ENCODE measurements at places on chromosomes 4 and X.

DNA sequence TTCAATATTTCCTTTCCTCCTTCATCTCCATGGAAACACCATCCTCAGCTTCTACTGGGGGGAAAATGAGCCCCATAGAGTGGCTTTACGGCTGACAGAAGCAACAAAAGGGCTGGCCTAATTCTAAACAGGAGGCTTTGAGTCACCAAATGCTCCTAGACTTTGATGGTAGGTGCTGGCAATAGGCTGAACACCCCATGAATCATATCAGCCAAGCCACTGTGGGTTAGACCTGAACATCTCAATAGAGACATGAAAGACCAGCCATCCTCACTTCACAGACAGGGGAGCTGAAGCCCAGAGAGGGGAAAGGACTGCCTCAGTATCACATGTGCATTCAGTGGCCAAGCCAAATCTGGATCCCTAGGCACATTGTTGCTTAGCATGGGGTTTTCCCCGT, 107.6 kb downstream of the AMER1 start:
- no peak for DNase-seq

DNA sequence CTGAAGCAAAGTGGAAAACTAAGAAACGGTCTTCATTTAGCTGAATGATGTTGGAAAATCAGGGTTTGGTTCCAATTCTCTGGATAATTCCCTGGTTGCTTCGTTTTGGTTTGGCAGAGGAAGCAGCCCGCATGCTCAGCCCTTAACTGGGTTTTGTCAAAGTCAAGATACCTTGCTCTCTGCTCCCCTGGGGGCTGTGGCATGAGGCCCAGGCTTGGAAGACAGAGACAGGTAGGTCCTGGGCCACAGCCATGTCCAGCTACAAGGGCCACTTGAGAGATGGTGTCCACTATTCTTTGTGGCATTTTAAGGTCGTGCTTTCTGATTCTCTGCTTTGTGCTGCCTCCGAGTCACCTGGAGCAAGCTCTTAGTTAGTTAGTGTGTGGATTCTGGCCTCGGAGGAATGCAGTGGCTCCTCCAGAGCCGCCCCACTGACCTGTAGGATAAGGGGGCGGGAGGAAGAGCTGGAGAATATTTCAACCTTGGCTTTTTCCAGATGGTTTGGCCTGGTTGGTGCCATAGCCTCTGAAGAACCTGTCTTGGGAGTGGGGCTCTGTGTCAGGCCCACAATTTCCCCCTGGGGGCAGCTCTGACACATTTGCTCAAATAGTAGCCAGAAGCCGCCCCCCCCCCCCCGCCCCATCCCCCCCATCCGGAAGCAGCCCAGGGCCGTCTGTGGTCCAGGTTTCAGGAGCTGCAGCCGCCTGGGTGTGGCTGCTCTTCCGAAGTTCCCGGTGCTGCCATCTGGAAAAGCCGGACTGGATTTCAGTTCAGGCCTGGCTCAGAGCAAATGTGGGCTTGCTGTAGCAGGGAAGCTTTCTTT, 147.1 kb downstream of the NHS start:
- DNase-seq = no peak

- DNase-seq = peak; percentile 14
These were observed 2.9 kb downstream of the ARHGAP4 start for GRCh38 chrX:153922932-153923857.

GRCh38 chrX:72685810-72686456, 28.2 kb downstream of the PHKA1 start:
- no peak for DNase-seq

- DNase-seq = no peak
These were observed 233.5 kb downstream of the ARHGAP24 start for GRCh38 chr4:85708468-85708867.

DNA sequence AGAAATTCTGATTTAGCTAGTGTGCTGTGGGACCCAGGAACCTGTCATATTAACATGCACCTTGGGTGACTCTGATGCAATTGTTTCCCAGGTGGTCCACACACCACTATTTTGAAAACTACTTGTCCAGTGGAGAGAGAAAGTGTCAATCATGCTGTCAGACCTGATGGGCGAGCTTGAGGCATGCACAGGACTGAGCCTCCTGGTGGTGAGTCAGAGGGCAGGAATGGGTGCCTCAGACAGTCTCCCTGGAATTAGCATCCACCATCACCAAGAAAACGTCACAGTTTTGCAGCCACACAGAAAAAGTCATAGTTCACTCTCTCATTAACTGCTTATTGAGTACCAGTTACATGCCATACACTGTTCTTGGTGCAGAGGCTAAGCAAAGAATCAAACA, 181.8 kb upstream of the MAOA start:
- no peak for DNase-seq

DNA sequence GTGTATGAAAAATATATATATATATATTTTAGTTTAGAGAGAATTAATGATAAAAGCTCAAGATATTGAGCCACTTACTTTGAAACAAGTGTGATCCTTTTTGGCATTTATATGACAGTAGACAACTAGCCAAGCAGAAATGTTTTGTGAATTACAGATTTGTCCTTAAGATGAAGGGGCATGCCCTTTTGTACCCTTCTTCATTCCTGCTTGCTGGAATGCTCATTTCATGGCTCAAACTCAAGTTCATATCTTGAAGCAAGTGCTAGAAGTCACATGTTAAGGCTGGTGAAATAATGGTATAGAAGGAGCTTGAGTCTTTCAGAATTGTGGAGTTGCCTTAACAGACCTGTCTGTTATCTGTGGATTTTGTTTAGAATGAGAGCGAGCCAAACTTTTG, 203.0 kb downstream of the BMPR1B start:
- no peak for DNase-seq

DNA sequence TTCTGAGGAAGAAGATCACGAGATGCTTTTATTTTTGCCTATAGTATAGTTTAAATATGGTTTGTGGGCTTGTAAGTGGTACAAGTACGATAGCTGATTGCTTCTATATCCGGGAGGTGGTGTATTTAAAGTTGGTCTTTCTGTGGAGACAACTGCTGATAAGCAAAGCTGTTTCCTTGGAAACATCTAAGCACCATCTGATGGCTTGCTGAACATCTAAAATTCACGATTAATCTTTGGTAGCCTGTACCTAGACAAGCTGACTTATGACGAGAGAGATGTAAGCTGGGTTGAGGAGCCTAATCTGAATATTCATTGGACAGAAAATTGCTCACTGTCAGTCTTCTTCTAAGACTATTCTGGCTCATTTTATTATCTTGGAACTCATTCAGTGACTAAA, 74.6 kb upstream of the NWD2 start:
- no peak for DNase-seq

DNA sequence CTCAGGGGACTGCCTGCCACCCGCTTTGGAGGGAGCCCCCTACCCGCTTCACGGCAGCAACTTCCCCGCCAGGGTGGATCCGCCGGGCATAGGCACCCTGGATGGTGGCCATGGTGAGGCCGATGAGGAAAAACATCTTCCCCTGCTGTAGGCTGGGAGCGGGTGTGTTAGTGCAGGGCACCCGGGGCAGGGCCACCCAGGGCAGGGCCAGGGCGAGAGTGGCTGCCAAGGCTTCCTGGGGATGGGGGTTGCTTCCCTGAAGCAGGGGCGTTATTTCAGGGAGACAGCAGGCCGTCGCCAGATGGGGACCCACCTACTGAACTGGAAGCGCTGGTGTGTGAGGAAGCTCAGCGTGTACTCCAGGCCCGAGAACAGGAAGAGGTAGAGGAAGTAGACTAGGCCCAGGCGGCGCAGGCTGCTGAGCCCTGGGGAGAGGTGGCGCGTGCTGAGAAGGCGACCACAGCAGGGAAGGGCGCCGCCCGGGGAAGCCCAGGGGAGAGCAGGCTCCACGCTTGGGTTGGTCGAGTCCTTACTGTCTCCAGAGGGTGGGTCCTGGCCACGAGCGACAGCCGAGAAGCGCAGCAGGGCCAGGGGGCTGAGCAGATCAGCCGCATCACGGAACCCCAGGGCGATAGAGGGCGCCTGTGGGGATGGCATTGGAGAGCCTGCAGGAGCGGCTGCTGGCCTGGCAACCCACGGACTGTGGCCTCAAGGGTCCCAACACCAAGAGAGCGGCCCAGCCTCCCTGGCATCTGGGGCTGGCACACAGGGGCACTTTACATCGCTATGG, 31.5 kb downstream of the NOP14 start:
- no peak for DNase-seq

- no peak for DNase-seq
These were observed 45.5 kb upstream of the CYP2U1 start for GRCh38 chr4:107885865-107886264.

DNA sequence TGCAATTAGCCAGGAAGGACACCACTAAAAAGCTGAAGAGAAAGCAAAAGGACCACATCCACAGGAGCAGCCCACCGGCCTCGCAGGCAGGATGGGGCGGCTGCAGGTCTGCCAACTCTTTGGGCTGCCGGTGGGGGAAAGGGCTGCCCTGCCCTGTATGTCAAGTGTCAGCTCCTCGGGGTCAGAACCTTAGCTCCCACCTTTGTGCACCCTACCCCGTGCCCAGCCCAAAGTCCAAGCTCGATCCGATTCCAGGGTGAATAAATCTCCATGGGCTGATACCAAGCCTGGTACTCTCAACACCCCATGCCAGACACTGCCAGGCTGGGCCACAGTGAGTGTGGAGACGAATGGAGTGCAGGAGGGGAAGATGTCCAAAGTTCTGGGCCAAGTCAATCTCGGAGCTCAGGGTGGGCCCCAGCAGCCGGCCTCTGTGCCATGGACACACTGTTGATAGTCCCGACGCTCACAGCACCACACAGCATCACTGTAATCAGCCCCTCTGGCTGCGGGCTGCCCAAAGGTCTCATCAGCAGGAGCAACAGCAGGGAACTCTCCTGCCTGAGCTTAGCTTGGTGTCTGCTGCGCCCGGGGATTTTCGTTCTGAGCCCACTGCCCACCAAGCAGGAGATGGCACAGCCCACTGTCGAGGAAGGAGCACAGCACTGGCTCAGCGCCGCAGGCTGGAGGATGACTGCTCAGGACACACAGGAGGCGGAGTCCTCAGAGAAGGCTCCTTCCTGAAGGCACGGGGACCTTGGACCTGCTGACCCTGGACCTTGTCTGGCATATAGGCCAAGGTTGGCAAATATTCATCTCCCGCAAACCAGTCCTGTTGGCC, 84.4 kb downstream of the JAKMIP1 start:
- no peak for DNase-seq

DNA sequence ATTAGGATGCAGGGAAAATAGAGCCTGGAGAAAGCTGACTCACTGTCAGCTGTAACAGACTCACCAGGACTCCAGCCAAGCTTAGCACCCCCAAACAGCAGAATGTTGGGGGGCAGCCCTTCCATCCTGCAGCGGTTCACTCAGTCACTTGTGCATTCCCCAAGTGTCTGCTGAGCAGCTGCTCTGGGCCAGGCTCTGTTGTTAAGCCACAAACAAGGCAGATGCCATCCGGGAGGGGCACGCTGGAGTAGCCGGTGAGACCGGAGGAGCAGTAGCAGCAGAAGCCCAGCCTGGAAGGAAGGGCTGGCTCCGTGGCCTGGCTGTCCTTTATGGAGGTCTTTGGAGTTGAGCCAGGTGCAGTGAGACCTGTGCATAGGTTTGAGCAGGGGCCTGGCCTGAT, 22.0 kb downstream of the CCNQ start:
- no peak for DNase-seq

DNA sequence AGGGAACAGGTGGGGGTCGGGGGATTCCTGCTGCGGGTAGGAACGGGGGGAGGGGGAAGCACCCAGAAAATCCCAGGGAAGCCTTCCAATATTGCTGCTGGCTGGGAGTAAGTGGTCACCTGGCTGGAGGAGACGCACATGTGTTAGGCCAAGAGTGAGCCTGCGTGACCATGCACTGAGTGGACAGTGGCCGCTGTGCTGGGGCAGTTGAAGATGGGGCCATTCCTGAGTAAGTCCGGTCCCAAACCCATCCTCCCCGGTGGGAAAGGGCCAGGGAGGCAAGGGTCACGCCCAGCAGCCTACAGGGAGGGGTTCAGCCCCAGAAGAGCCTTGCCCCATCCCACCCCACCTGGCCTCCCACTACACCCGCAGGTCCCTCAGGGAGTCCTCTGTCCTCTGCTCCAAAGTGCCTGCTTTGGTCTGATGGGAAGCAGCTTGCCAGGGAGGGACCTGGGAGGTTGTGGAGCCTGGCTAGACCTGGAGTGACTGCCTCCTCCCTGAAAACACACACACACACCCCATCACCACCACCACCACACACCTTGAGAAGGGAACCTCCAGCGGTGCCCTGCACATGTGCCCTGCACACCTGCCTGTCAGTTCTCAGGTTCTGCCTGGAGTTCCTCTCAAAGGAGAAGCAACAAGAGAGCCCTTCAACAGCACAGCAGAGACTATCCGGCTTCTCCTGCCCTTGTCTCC, 6.1 kb downstream of the L1CAM start:
- no peak for DNase-seq

DNA sequence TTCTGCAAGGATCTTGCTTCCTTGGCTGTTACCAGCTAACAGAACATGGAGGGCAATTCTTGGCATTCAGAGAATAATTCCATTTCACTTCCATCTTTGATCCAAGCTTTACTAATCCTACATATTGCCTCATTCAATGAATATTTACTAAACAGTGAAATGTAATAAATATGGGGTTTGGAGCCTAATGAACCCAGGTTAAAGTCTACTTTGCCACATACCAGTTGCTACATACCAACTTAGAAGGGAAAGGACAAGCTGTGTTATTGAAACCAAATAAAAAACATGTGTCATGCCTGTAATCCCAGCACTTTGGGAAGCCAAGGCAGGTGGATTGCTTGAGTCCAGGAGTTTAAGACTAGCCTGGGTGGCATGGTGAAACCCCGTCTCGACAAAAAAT, 265.6 kb downstream of the KLHL13 start:
- DNase-seq = no peak

GRCh38 chrX:125131164-125131563, 188.5 kb upstream of the TEX13C start:
- no peak for DNase-seq

DNA sequence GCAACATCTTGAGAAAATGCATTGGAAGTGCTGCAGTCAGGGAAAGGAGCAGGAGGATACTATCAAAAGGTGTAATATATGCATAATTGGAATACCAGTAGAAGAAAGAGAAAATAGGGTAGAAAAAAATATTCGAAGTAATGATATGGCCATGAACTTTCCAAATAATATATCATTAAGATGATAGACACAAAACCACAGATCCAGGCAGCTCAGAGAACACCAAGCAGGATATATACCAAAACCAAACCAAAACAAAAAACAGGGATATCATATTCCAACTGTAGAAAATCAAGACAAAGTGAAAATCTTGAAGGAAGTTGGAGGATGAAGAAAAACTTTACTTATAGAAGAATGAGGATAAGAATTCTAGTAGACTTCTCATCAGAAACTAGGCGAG, 9.7 kb upstream of the POLA1 start:
- no peak for DNase-seq

DNA sequence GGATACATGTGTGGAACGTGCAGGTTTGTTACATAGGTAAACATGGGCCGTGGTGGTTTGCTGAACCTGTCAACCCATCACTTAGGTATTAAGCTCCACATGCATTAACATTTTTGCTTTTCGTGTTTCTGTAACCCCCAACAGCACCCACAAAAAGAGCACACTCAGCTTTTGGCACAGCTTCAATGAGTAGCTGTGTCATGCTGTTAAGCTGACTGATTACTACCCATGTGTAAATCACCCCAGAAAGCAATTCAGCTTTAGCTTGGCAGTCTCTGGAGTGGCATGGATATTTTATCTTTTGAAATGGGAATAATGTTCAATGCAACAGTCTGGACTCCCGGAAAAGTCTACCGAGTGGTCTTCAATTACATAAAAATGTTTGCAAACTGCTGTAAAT, 734.3 kb downstream of the STIM2 start:
- DNase-seq = no peak

- DNase-seq = no peak
These were observed 15.7 kb downstream of the OFD1 start for GRCh38 chrX:13750204-13750603.
